KBM-7 (cell line): ENCODE measurements at places on chromosomes 4 and X.
A peak's percentile ranks its signal among the peaks of the same experiment; 100 is the strongest.

DNA sequence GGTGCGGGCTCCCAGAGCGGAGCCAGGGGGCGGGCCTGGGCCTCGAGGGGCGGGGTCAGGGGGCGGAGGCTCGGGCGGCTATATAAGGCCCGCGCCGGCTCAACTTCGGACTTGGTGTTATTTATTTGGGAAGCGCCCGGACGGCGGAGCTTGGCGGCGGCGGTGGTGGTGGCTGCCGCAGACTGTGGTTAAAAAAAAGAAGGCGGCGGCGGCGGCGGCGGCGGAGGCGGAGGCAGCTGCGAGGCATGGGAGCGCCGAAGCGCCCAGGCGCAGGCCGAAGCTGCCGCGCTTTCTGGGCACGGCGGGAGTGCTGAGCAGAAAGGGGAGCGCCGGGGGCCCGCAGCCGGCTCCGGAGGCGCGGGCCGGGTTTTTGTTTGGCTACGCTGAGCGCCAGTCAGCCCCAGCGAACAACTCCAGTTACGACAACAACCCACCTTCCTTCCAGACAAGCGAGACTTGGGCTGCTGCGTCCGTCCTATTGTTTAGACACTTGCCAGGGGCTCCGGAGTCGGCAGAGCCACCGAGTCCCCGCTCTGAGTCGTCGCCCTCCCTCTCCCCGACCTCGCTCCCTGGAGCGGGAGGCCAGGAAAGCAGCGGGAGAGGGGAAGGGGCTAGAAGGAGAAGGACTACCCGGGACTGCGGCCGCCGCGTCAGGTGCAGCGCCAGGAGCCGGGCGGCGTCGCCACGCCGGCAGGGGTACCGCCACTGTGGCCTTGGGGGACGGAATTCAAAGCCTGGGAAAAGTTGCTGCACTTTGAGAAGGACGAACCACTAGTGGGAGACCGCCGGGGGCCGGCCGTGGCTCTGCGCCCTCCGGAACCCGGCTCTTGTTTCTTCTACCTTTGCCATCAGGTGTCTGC, at the start of gene SLIT2:
SLIT2 (plus strand) TSS at position 110 of the 860 bp plus-strand sequence. CDS start 1,911 bp downstream, outside the sequence.
- peak; percentile 62 for DNase-seq

- DNase-seq = no peak
These were observed 105.5 kb upstream of the LCORL start for GRCh38 chr4:18127030-18127429.

- no peak for DNase-seq
These were observed 54.2 kb downstream of the QRFPR start for GRCh38 chr4:121326597-121326996.

GRCh38 chrX:118594697-118595420, 99.2 kb downstream of the DOCK11 start:
- DNase-seq = peak; percentile 59

- no peak for DNase-seq
These were observed 81.5 kb downstream of the PJA1 start for GRCh38 chrX:69083801-69084200.

DNA sequence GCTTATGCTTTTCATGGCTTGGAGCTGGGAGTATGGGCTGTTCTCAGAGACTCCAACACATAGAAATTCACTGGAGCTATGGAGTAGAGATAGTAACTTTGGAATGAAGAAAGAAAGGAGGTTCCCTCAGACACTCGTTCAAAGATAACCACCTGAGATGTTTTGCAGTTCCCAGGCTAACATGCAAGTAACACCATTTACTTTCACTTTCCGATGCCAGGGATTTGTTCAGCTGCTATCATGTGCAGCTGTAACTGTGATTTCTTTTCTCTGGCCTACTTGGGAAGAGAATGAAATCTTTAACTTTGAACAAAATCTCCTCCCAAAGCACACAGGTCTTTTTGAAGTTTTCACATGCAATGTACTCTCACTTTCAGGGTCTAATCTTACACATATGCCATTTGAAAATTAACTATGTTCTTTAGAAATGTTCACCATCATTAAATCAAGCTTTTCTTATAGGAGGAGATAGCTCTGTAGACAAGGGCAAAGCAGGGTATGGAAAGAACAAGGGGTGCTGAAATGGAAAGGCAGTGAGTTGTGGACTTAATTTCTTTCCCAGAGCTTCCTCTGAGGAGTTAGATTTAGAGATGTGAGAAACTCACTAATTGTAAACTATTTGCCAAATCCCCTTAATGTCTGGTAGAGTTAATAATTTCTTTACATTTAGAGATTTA, 514.3 kb downstream of the PDHA2 start:
- no peak for DNase-seq

DNA sequence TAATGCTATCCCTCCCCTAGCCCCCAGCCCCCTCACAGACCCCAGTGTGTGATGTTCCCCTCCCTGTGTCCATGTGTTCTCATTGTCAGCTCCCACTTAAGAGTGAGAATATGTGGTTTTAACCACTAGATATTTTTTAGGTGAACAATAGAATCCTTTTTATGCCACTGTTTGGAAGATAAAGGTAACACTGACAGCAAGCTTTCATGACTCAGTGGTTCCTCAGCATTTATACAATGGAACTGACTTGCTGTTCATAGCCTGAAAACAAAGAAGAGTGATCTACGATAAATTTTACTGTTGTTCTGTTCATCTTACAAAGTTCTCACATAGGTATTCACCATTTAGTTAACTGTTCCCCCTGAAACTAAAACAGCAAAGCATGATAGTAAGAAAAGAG, 147.8 kb downstream of the ARHGAP10 start:
- no peak for DNase-seq

GRCh38 chr4:1347410-1347864, 429 bp downstream of the UVSSA start:
- peak; percentile 77 for DNase-seq

GRCh38 chr4:128153800-128154199, 92.7 kb downstream of the LARP1B start:
- no peak for DNase-seq

GRCh38 chr4:2941138-2942036, 21.8 kb downstream of the NOP14 start:
- no peak for DNase-seq

GRCh38 chr4:137648531-137648930, 116.2 kb upstream of the PCDH18 start:
- no peak for DNase-seq

- no peak for DNase-seq
These were observed 578.7 kb downstream of the BCOR start for GRCh38 chrX:39519030-39519488.

- DNase-seq = peak; percentile 80
These were observed 150.1 kb downstream of the HNRNPD start for GRCh38 chr4:82223715-82224114.

- no peak for DNase-seq
These were observed 10.6 kb downstream of the ASMTL start for GRCh38 chrX:1442016-1442665.

DNA sequence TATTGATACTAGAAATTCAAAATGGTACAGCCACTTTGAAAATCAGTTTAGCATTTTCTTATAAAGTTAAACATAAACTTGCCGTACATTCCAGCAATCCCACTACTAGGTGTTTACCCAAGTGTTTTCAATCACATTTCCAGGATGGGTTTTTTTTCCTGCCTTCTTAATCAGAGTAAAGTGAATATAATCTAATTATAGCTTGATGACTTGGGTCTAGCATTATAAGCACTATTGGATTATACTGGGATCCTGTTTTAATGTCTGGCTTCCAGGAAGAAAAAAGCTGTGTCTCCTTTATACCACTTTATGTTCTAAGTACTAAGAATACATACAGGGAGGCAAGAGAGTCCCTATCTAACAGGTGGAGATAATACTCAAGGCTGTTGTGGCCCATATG, 103.3 kb upstream of the KLHL13 start:
- no peak for DNase-seq

DNA sequence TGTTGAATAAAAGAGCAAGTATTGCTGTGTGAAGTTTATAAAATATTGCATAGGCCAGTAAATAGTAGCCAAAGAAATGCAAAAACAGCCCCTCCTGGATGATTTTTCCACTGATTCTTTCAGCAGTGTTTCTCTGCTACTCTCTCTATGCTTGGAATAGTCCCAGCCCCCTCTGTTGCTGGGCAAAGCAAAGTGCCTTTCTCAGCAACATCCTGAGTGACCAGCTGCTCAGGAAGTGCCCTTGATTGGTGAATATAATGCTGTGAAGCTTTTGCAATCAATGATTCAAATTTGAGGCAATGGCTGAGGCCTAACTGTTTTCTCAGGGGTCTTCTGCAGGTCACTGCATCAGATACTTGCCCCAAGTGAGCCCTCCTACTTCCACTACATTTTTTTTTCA, 656.7 kb downstream of the ZNF674 start:
- DNase-seq = no peak

DNA sequence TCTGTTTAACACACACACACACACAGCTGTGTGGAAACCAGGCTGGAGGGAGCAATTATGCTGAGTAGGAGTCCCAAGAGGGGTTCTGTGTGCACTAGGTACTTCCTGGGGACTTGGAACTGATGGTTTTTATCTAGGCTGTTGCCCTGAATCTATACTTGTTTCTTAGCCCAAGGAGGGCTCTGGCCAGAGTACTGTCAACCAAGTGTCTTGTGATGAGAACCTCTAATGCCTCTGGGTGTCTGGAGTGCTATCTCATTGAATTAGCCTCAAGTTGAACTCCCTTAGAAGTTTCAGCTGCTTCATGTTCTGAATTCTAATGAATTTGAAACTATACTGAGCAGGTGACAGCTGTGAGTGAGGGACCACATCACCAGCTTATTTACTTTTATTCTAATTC, 16.6 kb downstream of the ARHGAP24 start:
- DNase-seq = no peak

DNA sequence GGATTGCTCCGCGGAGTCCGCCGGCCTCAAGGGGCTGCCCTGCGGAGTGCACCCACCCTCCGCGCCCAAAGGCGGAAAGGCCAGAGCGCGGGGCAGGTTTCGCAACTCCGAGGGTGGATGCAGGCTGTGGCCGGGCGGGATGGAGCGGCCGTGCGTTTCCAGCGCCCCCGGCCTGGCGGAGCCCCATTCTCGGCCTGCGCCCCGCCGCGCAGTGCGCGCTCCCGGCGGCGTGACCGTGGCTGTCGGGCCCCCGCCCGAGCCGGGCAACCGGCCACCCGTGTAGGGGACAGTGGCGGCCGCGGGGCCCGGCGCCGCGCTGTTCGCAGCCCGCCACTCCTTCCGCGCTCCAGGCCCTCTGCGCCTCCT, 331 bp downstream of the SETD7 start:
- DNase-seq = no peak

DNA sequence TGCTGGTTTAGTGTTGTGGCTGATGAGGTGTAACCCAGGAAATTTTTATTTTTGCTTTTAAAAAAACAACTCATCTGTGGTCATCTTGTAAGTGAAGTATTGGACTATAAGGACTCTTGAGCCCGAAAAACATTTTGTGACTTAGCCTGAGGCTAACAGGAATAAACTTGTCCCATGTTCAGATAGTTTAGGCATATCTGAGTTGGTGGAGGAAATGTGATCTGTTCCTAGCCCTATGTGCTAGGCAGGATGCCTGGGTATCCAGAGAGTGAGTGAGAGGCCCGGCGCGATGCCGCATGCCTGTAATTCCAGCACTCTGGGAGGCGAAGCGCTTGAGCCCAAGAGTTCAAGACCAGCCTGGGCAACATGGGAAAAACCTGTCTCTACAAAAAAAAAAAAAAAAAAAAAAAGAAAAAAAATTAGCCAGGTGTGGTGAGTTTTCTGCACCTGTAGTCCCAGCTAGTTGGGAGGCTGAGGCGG, 3.7 kb downstream of the SMS start:
- no peak for DNase-seq

DNA sequence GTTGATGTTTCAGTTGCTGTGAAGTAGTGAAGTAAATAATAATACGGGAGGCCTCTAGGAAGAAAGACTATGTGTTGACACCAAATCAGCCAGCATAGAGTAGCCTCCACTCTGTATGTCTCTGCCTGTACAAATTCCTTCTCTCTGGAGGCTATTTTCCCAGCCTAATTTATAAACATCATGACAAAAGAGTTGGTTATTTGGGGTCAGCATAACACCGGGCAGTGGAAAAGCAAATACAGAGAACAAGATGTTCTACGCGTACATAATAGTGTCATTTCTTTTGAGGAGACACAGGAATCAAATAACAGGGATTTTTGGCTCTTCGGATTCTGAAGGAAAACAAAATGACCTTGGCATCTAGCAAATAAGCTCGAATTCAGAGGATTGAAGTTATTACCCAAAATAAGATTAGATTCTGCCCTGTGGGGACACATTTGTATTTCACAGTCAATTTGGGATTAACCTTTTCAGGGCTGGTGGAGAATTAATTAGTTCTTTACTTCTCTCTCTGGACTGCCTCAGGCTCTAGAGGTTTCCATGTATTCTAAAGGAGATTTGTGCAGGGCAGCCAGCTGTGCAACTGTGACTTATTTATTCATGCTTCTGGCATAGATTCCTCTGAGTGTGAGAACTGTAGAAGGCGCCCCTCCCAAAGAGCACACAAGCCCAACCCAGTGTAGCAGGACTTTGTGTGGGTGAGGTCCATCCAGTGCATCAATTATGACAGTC, 14.1 kb upstream of the SYTL4 start:
- no peak for DNase-seq

DNA sequence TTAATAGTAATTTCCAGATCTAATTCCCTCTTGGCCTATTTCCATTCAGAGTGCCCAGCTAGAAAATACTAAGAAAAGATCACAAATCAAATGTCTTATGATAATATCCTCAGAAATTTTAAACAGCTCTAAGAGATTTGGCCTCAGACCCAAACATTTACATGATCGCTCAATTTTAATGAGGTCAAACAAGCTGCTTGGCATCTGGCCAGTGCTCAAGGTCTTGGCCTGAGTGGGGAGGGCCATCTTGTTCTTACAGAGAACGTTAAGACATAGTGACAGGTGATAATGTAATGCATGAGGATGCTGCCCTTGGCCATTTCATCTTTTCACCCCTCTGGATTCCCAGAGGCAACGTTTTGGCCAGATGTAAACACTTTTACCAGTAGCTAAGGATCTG, 159.2 kb upstream of the SLC7A11 start:
- no peak for DNase-seq

DNA sequence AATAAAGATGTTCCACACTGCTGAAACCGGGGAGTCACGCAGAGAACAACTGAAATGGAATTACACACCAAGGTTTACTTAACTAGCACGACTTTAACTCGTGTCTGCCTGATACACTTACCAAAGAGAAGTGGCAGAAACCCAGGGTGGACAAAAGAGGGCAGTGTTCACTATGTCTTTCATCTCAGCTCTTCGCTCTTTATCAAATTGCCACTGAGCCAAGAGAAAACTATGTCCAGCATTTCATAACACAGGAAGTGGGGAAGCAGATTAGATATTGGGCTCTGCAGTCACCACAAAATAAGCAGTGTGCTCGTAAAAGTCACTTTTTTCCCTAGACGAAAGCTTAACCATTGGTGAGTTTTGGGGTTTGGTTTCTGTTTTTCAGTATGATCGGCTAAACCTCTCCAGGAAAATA, 155.7 kb downstream of the CHIC2 start:
- peak; percentile 84 for DNase-seq

DNA sequence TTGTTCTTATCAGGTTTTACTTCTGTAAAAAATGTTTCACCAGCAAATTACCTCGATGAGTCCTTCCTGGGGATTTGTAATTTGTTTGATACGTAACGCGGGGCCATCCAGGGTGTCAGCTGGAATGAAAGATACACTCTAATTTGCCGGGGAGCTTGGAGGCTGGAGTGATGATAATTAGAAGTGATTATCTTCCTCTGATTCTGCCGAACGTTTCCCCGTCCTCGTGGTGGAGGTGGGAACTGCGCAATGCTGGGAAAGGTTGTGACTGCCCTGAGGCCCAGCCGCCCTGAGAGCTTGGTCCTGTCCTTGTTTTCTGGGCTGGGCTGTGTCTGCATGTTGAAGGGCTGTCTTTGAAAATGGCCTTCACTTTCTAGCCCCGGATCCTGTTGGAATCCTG, 48.0 kb downstream of the SORCS2 start:
- no peak for DNase-seq
